ENCODE measurements at places on chromosomes 2 and 18. TPM values are rescaled to one million over a fixed set of nuclear protein-coding genes. Genes with fewer than 3 reads are reported as not detected.

MYCN gene
- total RNA-seq, result 48.4 TPM

CDH2 gene
- 106 TPM for total RNA-seq

UGT1A10 gene
- total RNA-seq, result not detected

- no peak for DNase-seq
Measured at GRCh38 chr2:236862526-236862925, 223.2 kb upstream of the COPS8 start.

DNA sequence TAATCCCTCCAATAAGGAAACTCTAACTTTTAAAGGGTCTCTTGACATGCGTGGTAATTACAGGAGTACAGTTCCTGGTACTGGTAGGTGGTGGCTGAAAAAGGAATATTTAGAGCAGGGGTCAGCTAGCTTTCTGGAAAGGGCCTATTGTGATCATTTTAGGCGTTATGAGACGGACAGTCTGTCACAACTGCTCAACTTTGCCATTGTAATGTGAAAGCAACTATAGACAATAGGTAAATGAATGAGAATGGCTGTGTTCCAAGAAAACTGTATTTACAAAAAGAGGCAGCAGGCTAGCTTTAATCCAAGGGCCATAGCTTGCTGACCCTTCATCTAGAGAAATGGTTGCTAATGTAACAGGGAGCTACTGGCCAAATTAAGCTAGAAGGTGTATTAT, 177.7 kb upstream of the LRRTM1 start:
- no peak for DNase-seq

GRCh38 chr18:78080761-78081160, 831.1 kb downstream of the GALR1 start:
- DNase-seq, result no peak

DNA sequence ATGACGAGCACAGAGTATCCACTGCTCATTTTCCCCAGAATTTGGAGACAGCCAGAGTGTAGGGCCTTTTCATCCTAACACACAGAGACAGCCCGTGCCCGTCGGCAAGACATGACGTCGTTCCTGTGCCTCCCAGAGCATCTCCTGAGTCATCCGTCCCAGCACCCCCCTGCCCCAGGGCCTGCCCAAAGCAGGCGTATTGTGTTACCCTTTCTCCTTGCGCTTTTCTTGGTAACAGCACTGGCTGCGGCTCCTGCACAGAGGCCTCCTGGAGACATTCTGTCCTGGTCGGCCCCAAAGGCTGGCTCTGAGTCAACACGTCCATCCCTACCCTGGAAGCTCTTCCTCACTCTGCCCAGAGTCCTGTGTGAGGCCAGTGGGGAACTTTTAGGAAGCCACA, 217.1 kb downstream of the KLHL29 start:
- no peak for DNase-seq

- no peak for DNase-seq
Measured at GRCh38 chr2:27915874-27916273, 25.3 kb downstream of the BABAM2 start.

DNA sequence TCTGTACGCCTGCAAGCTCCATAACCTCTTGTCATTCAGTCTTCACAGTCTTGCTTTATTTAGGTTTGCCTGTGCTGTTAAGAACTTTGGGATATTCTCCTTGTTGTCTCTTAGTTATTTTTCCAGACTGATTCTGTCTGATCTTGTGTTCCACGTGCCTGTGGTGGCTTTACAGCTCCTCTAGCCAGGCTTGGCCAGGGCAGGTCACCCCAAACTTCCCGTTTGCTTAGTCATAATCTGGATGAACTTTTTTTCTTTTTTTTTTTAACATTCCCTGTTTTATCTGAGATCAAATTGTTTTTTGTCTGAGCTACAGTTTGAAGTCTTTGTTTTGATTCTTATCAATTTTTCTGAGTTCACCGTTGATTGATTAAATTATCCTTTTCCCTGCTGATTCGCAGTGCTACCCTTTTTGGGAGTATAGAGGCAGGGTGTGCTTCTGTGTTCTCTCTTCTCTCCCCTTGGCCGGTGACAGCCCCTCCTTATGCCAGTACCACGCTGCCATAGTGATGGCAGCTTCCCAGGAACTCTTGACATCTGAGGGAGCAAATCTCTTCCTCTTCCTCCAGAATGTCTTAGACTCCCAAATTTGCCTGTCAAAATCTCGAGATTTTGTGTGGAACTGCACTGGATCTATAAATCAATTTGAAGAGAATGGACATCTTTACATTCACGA, 2.5 kb downstream of the SP100 start:
- no peak for DNase-seq

GRCh38 chr2:46966576-46966975, 51.0 kb upstream of the MCFD2 start:
- no peak for DNase-seq

Measured in H7 (cell line).